RWPE2 (cell line): ENCODE measurements at places on chromosomes 1 and 21.

GRCh38 chr1:226408285-226409184, 642 bp upstream of the PARP1 start:
- DNase-seq = no peak

GRCh38 chr1:232018231-232019025, 391.8 kb downstream of the DISC1 start:
- no peak for DNase-seq

DNA sequence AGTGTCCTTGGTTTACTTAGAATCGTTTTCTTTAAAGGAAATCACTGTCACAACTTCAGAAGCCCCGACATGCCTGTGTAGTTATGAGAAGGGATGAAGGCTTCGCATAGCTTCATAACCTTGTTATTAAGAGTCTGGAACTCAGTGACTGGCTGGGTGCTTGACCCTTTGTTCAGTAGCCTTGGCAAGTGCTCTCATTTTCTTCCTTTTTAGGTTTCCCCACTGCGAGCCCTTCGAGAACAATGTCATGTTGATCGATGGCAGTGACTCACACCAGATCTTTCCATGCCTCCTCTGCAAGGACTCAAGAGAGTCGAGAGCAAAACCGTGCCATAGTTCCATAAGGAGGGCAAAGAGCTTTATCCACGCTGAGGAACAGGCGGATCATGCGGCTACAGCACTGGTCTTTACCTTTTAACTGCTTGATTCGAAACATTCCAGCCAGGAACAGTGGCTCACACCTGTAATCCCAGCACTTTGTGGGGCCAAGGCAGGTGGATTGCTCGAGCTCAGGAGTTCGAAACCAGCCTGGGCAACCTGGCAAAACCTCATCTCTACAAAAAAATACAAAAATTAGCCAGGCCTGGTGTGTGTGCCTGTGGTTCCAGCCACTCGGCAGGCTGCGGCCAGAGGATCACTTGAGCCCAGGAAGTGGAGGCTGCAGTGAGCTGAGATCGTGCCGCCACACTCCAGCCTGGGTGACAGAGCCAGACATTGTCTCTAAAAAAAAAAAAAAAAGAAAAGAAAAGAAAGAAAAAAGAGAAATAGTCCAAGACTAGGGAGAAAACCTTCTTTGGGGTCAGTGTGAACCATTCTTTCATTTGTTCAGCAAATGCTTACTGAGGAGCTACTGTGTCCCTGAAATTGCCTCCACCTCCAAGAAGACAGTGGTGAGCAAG, 95.4 kb upstream of the ERRFI1 start:
- no peak for DNase-seq

- DNase-seq = no peak
Measured at GRCh38 chr1:58879464-58879863, 95.6 kb upstream of the JUN start.

- DNase-seq = no peak
Measured at GRCh38 chr1:172117800-172118199, 276.5 kb downstream of the DNM3 start.

GRCh38 chr1:52234708-52235107, 92.8 kb downstream of the ZFYVE9 start:
- no peak for DNase-seq
